CD4-positive, alpha-beta T cell treated with Interleukin-1 beta for 1 hour (primary cell): ENCODE measurements at places on chromosomes 7 and 10.

DNA sequence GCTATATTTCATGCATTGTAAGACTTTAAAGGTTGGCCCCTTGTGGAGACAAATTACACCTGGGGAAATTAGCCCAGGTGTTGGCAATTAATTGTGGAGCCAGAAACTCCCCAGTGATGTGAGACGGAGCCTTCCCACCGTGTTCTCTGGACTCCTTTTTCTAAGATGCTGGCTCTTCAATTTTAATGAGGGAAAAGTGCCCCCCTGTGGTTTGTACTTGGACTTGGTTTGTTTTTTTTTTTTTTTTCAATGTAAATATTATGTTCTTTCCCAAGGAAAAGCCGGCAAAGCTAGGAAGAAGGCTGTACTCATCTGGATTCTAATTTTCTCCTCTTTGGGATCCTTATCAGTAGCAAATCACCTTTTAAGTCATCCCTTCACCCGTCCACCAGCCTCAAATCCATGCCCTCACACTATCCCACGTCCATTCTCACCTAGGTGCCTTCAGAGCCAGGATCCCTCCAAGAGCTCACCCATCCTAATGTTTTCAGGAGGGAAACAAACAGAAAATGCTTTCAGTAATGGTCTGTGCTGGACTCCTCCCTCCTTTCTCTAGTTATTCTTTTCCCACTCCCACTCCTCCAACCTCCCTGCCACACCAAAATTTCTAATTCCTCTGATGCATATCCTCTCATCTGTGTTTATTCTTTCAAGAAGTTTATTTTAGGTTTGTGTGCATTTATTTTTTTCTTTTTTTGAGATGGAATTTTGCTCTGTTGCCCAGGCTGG, 20.4 kb upstream of the ST8SIA6 start:
- DNase-seq: no peak

GRCh38 chr7:151025924-151026671, 1.8 kb upstream of the ATG9B start:
- DNase-seq: no peak

DNA sequence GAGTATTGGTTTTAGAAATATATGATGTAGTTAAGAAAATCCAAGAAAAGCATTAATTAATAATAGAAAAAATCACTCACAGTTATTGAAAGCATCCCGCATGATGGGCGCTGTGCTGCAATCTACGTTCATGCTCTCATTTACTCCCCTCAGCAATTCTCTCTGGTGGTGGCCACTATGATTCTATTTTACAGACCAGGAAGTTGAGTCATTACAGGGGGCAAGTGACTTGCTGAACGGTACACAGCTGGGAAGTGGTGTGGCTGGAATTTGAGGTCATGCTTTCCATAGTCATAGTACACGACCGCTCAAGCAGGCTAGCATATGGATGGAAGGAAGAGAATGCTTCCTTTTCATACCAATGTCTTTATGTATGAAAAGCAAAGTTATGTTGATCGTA, 117.4 kb downstream of the TES start:
- no peak for DNase-seq

- DNase-seq: no peak
Measured at GRCh38 chr7:128427289-128427891, 17.6 kb upstream of the IMPDH1 start.

- no peak for DNase-seq
Measured at GRCh38 chr10:101741938-101742337, 34.0 kb downstream of the FGF8 start.

DNA sequence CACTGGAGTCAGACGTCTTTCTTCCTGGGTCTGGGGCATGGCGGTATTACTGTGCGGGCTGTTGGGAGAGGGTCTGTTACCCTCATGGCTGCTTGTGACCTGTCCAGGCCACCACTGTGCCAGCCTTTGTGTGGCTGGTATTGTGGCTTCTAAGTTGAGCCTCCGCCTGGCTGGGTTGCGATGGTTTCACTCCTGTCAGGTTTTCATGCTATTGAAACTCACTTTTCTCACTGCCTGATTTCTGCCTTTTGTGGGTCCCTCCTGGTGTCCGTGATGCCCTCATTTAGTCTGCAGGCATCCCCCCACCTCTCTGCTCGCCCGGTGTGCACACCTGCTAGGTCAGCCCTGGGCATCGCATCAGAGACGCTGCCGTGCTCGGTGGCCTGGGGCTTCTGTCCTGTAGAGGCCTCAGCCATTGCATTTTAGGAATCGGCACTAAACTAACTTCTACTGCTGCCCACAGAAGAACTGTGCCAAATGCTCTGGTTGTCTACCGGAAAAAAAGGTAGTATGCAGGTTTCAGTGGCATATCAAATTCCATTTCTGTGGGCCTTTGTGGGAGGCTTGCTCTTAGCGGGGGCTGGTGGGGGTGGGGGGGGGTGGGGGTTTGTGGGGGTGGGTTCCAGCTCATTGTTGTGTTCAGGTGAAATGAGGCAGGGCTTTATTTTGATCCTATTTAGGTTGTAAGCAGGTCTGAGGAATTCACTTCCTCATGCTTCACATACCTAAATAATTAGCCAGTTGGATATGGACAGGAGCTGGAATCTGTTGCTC, 64.3 kb downstream of the MGMT start:
- no peak for DNase-seq

GRCh38 chr7:86295526-86295925, 348.2 kb upstream of the GRM3 start:
- DNase-seq: no peak

GRCh38 chr7:78197447-78197846, 398.9 kb downstream of the PHTF2 start:
- DNase-seq: no peak

- DNase-seq: no peak
Measured at GRCh38 chr10:50927522-50928189, 42.2 kb upstream of the A1CF start.

DNA sequence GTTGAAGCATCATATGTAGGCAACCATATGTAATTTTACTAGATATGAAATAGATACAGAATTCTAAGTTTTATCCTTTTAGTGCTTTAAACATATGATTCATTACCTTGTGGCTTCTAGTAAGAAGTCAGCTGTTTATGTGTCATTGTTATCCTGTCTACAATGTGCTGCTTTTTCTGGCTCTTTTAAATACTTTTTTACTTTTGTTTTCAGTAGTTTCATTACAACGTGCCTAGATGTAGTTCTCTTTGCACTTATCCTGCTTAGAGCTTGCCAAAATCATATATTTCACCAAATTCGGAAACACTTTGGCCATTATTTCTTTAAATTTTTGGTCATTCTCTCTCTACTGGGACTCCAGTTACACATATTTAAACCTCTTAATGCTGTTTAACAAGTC, 26.4 kb downstream of the YAE1 start:
- DNase-seq: no peak

GRCh38 chr10:26540601-26541000, 102.5 kb downstream of the APBB1IP start:
- DNase-seq: no peak

- no peak for DNase-seq
Measured at GRCh38 chr10:46052791-46053375, 6.8 kb upstream of the MSMB start.

- no peak for DNase-seq
Measured at GRCh38 chr7:127900732-127901685, 130.2 kb downstream of the LRRC4 start.

- DNase-seq: no peak
Measured at GRCh38 chr10:63008491-63008890, 124.6 kb upstream of the NRBF2 start.

- peak; percentile 77 for DNase-seq
Measured at GRCh38 chr10:119502209-119502608, 40.3 kb downstream of the RGS10 start.

DNA sequence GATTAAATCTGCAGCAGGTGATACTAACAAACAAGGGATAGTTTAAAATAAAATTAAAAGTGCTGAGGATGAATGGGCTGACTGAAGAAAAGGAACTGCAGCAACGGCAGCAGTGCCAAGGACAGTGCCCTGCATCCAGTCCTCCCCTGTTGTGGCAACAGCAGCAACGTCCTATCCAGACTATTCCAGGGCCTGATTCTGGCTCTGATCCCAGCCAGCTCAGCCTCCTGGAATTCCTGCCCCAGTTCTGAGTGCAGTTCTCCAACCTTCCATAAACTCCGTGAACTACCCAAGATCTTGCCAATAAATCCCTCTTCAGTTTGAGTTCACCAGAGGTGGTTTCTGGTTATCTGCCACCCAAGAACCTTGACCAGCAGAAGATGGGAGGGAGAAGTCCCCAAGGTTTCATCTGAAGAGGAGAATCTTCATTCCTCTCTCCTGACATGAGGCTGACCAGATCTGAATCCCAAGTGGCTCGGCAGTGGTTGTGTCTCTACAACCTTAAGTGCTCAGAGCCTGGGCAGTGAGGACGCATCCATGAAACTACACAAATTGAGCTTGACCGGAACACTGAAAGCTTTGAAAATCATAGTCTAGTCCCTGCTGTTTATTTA, 115.8 kb downstream of the SORBS1 start:
- DNase-seq: no peak

DNA sequence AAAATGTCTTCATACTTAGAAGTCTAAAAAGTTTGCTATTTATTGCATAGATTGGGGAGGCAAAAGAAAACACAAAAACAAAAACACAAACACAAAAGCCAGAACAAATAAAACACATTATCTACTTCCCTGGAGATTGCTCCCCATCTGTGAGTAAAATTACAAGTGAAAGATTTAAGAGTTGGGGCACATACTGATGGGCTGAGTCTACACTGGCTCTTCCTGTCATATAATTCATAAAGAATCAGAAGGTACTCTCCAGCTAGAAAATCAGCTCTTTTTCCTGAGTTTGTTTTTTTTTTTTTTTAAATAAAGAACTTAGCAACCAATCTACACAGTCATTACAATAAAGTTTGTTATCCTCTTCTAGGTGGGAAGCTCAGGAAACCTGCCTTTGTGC, 192.4 kb upstream of the LRRN3 start:
- DNase-seq: no peak

- DNase-seq: no peak
Measured at GRCh38 chr7:99975782-99976521, at the start of gene AZGP1. TSS of gene AZGP1 (minus strand) at chr7:99976031. CDS start at chr7:99976020, 11 bp downstream.

DNA sequence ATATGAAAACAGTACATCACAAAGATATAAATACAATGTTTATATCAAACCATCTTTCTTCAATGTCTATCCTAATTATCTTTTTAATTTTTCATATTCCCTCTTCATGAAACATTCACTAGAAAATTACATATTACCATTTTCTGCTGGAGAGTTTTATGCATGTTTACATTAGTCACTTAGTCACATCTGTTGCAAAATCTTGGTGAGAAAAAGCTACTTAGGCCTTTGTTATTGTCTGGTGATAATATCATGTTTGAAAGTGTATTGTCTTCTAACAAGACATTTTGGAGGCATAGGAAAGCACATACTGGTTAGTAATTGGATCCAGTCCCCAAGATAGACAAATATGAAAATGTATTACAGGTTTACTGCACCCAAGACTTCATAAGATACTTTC, 163.6 kb downstream of the GNAI1 start:
- DNase-seq: no peak

- no peak for DNase-seq
Measured at GRCh38 chr10:70715853-70716795, 43.8 kb downstream of the ADAMTS14 start.

GRCh38 chr7:124276005-124276622, 243.2 kb upstream of the TMEM229A start:
- DNase-seq: no peak

GRCh38 chr7:14720785-14721184, 181.8 kb downstream of the DGKB start:
- DNase-seq: no peak

DNA sequence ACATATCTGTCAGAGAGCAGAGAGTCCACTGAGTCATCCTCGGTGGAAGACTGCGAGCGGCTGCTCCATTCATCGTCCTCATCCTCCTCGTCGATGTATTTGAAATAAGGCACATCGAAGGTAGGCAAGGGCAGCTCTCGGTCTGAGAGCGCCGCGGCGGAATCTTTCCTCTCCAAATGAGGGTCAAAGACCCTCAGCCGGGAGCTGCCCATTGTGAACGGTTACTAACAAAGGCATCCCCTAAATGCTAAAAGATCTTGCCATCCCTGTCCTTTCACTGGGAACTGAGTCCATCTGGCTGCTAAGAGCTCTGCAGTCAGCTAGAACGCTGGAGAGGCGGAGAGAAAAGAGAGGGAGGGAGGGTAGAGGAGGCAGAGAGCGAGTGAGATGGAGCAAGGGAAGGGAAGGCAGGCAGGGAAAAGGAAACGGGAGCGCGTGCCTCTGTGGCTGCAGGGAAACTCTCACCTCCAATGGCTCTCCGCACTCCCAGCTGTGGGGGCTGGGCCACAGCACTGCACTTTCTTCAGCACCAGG, 163.4 kb downstream of the RAPGEF5 start:
- no peak for DNase-seq

- DNase-seq: no peak
Measured at GRCh38 chr10:89458784-89459183, 44.4 kb downstream of the IFIT5 start.

DNA sequence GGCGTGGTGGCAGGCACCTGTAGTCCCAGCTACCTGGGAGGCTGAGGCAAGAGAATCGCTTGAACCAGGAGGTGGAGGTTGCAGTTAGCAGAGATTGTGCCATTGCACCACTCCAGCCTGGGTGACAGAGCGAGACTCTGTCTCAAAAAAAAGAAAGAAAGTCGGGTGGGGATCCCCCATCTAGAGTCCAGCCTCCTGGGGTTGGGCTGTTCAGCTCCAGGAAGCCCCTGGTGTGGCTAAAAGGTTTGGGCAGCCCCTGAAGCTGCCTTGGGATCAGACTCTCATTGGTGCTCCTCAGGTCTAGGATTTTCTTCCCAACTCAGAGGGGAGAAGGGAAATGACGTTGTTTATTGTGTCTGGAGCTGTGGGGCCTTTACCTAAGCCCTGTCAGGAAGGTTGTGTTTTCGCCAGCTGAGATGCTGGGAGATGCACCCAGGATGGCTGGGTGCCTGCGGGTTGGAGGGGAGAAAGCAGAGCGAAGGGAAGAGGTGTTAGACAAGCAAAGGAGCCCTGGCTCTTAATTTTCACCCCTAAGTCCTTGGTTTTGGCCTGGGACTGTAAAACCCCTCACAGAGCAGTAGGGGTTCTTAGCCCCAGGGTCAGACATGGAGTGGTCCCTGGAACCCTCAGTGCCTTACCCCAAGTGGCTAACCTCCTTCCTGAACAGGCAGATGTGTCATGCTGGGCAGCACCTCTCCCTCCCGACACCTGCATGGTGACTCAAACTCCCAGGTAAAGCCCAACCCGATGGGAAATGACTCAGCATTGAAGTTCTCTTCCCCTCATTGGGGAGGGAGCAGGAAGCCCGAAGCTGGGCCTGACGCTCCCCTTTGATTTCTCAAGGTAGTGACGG, 21.1 kb downstream of the PLAU start:
- DNase-seq: no peak

DNA sequence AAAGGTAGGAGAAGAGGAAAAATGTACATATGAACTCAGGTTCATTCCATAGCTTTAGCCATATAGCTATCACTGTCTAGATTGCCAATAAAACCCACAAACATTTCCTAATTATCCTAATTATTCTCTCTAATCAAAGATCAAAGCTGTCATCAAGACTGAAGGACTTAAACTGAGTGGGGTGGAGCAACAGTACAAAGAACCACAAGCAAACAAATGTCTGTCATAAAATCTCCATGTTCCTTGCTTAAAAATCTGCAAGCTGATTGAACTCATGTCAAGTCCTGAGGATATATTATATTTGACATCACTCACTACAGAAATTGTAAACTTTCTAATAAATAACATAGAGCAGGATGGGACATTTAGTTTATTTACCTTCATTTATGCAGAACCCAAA, 315.9 kb downstream of the SNX13 start:
- DNase-seq: no peak
